ENCODE measurements at places on chromosomes 11 and 22.

DNA sequence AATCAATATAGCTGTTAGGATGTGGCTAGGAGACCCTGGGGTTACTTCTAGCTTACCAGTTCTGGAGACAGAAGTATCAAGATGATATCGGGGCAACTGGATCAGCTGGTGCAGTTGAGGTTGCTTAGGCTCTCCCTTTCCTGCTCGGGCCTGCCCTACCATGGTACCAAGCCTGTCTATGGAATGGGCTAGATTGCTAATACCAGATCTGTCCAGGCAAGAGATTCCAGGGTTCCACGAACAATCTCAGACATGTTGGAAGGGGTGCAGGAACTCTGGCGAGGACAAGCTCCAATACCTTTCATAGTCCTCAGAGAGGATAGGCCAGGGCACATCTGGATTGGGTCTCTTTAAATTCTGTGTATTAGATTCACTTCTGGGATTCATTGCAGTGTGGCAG is 53.8 kb downstream of the ADM start:
- no peak for DNase-seq

DNA sequence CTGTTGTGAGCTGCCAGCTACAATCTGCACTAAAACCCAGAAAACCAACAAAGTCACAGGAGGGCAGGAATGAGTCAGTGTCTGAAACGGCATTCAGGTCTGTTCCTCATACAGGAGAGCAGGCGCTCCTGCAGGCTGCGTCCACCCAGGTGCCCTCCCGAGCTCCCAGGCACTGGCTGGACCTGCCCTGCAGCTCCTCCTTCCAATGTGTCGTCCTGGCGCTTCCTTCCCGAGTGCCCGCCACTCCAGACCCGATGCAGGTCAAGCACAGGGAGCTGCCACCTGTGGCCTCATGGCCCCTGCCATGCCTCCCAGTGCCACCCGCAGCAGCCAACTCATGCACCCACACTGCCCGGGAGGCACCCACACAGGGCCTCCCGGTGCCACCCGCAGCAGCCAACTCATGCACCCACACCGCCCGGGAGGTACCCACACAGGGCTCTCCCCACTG is 12.0 kb downstream of the BRD1 start:
- no peak for DNase-seq

DNA sequence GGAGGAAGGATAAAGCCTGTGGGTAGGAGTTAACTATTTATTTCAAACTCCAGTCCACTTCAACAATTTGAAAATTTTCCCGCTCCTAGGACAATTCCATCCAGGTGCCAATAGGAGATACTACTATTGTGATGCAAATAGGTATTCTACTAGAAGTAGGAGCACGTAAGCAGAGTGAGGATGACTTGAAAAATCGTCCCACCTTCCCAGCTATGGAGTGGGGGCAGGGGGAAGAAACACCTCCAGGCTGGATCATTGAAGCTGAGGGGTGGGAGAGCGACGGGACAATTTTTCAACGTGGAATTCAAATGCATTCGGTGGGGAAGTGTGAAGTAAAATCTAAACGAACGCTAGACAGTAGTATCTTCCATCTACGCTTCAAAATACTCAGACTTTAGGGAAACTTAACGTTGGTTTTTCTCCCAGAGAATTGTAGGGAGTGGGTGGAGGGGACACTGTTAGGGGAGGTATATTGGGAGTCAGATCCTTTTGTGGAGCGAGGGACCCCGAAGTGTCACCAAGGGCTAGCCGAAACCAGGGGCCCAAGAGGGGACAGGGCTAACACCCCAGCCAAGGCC is 523 bp upstream of the ARHGAP42 start:
- DNase-seq: no peak

DNA sequence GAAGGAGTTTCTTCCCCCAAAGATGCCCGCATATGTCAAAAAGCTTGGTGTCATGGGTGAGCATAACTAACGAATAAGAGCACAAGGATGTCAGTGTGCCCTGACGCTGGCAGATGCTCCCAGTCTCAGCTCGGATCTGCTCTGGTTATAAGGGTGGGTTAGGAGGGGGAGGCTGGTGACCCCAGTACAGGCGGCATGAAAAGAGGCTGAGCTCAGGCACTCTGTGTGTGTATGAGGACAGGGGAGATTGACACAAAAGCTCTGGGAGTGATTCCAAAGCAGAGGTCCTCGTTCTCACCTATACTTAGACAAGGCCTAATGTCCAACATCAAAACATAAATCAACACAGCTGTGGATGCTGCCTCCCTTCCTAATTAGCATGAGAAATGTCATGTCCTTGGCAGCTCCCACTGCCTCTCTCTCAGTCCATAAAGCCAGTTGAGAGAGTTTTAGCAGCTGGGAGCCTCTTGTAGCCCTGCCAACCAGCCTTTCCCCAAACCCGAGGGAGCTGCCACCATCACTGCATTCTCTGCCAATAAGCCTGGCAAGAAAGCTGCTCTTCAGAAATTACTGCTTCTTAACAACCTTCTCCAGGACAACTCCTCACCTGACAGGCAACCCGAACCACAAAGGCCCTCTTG is 59.8 kb downstream of the SC5D start:
- DNase-seq: no peak

GRCh38 chr11:71502871-71503435 is 24.1 kb upstream of the KRTAP5-7 start:
- no peak for DNase-seq

DNA sequence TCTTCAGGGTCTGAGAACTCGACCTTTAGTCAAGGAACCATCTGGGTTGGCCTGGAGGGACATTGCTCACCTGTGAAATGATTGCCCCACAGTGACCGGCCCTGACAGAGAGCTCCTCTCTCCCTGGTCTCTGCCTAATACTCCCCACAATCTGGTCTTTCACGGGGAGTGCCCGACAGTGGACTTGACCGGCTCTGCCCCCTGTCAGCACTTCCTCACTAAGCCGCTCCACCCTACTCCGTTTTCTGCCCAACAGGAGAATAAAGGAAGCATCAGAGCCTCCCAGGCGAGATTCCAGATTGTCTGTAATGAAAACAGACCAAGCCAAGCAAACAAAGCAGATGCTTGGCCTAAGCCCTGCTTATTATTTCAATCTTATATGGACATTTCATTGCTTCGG is 87.8 kb downstream of the FBXO7 start:
- peak; percentile 48 for DNase-seq

GRCh38 chr22:49574881-49575702 is 252.6 kb downstream of the BRD1 start:
- no peak for DNase-seq

GRCh38 chr11:57313071-57313787 is 11.5 kb downstream of the TNKS1BP1 start:
- DNase-seq: no peak

GRCh38 chr22:29030618-29031226 is 30.9 kb downstream of the C22orf31 start:
- peak; percentile 43 for DNase-seq

- no peak for DNase-seq
Observed at GRCh38 chr11:22190827-22191463, 1.9 kb upstream of the ANO5 start.

DNA sequence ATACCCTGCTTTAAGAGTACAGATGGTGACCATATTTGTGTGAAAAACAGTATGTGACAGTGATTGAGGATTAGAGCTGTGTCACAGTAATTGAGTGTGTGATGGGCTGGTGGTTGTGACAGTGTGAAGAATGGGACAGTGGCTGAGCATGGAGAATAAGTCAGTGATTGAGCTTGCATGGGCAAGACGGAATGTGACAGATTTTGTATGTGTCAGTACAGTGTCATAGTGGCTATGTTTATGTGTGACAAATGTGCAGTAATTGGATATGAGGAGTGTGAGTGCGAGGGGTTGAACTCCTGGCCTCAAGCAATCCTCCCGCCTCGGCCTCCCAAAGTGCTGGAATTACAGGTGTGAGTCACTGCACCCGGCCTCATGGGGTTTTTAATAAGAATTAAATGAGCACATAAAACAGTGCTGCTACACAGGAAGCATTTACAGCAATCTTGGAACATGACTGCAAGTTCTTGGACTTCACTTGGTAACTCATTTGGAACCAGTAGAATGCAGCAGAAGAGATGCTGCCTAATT is 583 bp upstream of the RRAS2 start:
- no peak for DNase-seq

DNA sequence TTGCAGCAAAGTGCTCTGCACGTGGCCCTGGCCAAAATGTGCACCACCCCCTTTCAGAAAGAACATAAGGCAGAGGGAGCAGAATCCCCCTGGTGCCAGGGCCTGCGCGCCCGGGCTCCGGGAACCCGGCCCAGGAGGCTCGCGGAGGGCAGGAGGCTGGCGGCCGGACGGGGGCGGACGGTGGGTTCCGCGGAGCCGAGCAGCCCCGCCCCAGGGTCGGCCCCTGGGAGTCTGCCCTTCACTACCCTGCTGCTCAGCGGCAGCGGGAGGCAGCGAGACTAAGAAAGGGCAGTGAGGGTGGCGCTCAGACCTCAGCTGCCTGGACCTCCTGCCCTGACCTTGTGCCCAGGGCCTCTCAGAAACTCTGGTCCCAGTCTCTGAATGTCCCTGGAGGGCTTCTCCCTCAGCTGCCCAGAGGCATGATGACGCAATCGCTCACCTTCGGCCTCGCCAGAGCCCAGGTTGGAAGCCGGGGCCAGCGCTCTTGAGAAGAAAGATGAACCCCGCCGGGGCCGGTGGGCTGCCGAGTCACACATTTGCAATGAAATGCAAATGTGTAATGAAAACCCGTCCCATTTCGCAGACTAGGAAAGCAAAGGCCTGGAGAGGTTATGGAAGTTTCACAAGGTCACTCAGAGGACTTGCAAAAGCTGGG is 1.1 kb upstream of the CLMP start:
- DNase-seq: no peak

DNA sequence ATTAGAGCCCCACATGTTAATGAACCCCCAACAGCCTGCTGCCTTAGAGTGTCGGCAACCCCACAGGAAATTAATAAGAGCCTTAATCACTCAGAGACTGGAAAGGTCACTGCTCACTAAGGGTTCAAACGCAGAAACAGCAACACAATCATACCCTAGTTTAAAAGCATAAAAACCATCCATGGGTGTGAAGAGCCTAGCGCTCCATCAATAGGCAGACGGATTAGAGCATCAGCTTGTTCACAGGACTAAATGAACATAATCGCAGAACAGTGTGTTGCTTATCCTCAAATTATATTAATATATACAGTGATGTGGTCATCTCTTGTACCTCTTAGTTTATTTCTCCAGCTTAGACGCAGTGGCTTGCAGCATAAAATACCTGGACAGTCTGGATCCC is 720.7 kb downstream of the OPCML start:
- DNase-seq: no peak

Data from hindlimb muscle (tissue), 1 donor.